ENCODE measurements at places on chromosomes 4 and X. TPM values are rescaled to one million over a fixed set of nuclear protein-coding genes. Genes with fewer than 3 reads are reported as not detected.
A peak's percentile ranks its signal among the peaks of the same experiment; 100 is the strongest.

GABRB1 gene
- not detected for total RNA-seq

MAGEB10 gene
- not detected for total RNA-seq

CYP2U1 gene
- total RNA-seq: 30.7 TPM

MAGEA1 gene
- not detected for total RNA-seq

CXorf49 gene
- not detected for total RNA-seq

CYLC1 gene
- not detected for total RNA-seq

DNA sequence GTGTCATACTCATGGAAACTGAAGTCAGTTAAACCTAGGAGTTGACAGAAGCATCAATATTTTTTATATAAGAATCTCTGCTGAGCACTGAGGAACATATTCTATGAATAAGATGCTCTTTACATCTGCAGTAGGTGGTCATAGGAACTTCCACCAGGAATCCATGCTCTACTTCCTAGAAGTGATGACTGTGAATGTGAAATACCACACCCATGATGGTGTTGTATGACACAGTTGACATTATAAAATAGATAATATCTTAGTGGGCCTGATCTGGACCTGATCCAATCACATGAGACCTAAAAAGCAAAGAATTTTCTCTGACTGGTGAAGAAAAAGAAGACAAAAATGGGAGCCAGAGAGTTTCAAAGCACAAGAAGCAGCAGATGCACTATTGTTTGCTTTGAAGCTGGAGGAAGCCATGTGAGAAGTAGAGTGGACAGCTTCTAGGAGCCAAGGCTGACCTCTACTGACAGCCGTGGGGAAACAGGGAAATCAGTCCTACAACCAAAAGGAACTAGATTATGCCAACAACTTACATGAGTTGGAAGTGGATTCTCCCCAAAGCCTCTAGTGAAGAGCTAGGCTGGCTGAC is 68.6 kb upstream of the HS3ST1 start:
- DNase-seq: peak; percentile 79

DNA sequence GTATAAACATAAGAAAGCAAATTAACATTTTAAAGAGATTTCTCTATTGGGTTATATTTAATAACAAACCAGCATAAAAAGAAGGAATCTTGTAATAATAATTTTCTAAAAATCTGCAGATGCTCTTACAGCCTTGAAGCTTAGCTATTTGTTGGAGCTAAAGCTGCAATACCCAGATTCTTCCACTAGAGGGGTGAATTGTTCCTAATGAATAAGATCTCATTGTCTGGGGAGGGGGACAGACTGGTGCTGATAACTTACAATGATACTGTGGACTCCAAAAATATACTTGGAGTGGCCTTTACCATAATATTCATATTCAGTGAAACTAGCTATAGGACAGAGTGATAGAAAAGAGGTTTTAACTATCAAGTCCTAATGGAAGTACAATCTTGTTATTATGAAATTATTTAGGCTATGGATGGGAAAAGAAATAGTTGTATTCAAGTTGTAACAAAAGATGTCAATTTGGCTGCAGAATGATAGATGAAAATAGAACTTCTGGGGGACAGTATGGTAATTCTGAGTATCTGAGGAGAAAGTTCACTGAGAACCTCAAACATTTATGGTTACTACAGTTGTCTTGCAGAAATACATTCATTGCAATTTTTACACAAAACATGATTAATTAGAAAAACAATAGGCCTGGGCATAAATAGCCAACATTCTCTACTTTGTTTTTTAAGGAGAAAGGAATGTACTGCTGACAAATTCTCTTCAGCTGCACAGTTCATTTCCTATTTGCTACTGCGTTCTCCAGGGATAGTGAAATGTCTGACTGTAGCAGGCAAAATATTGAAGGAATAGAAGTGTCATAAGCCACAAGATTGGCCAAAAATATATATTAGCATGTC is 443.3 kb downstream of the GBA3 start:
- DNase-seq: peak; percentile 8

- no peak for DNase-seq
These were observed 56.7 kb downstream of the RAPGEF2 start for GRCh38 chr4:159159611-159160010.

GRCh38 chr4:177118596-177118995 is 191.1 kb upstream of the NEIL3 start:
- peak; percentile 62 for DNase-seq

DNA sequence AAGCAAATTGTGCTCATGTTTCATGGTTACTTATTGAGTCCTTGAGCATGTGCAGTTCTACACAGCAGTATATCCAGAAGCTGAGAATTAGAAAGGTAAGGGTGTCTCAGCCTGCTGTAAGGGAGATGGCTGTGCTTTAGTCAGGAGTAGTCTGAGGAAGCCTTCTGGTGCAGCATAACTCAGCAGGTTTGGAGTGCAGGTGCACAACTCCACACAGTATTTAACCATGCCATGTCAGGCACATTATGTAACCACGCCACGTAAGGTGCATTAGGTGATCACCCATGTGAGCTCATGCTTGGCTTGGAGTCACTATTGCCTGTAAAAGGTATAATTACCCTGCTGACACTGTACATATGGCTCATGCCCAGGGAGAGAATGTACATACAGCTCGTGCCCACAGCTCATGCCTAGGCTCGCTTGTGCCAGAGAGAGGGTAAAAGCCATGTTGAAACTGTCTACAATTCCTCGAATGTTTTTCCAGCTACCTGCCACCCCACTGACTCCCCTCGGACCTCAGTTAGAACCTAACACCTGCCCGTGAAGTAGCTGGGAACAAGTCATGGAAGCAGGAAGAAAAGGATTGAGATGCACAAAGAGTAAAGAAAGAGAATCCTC is 37.8 kb downstream of the UCHL1 start:
- no peak for DNase-seq

DNA sequence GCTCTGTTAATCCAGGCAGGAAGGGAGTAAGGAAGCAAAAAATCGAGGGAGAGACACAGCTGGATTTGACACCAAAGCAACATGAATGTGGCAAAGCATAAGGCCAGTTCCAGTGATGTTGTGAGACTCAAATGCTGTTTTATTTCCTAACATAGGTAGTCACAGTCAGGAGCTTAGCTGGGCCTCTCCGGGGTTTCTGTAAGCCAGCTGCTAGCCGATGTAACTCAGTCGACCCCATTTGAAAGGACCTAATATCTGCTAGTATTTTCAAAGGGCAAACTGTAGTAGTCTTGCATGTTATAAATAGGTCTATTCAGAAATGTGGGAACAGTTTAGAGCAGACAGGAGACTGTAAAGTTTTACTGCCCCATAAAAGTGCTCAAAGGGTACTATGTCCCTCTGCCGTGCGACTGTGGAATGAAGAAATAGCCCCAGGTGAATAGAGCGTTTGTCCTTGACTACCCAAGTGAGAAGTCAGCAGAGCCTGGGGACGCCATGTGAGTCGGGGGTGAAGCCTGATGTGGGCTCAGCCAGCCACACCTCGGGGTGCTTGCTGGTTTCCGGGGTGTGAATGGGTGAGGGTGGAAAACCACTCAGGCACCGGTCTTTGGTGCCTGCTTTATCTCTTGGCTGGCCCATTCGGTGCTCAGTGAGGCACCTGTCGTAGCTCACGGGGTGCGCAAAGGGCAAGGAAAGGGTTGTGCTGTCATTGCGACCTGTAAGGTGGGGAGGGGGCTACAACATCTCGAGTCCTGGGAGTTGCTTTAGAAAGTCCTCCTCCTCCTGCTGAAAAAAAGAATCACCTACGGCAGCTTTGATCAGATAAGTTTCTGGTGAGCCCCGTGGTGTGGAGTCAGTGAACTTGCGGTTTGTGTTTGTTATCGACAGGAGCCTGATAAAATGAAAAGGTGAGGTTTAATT is 745 bp downstream of the TRIM2 start:
- no peak for DNase-seq

DNA sequence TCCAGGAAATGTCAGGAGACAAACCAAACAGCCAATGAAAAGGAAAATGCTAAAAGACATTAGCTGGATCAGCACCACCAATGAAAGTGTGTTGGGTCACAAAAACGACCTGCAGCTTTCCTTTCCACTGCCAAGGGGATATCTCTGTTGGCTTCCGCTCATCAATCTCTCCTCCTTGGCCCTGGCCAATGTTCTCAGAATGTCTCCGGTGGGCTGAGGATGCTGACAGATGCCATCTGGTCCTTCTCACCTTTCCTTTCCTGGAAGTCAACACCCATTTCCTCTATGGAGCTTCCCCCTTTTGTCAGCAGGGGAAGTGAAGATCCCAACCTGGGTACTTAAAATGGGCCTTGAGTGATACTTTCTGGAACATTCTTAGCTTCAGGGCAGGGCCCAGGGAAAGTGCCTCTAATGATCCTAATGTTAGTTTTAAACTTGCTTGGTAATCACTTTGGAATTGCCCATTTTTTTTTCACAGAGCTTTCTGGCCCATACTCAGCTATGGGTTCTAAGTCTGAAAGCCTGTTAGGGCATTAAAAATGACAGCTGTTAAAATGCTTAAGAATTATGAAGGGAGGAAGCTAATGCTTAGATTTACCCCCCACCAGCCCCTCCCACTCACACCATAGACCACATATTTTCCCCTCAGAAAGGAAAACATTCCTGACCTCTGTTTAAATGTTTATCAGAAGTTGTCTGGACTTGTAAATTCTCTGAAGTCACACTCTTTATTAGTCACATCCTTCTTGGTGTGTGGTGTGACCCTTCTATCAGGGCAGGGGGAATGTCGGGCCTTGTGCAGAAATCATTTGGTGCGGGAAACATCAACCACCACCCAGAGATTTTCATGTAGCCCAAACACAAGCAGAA is 29.2 kb downstream of the IGFBP7 start:
- DNase-seq: peak; percentile 92

DNA sequence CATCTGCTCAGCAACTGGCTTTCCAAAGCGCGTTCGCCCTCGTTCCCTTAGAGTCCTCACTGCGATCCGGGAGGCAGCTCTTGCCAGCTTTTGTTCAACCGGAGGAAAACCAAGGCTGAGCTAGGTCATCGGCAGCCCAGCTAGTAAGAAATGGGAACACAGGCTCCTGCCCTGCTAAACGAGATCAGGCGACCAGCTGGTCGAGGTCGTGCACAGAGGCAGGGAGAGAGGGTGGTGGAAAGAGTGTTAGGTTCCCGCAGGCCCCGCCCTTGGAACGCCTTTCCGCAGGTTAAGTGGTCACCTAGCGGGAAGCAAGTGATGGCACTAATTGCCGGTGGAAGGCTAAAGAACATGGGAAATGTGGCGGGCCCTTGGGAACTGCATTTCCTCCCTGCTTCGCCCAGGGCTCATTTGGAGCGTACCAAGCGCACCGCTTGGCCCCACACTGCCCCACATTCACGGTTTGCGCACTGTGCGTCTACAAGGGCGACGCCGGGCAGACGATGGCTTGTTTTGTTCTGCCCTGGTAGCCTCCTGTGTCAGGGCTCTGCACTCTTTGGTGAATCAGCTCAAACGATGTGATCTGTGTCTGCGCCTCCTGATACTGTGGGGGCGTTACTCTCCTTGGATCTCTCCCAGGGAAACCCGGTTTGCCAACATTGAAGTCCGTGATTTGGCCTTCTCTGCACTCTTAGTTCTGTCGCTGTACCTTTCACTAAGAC is 7.2 kb upstream of the PRDM8 start:
- DNase-seq: no peak

- DNase-seq: no peak
These were observed 454.2 kb downstream of the NLGN4X start for GRCh38 chrX:5774446-5774845.

- no peak for DNase-seq
These were observed 76.1 kb upstream of the LIMCH1 start for GRCh38 chr4:41461780-41462307.

DNA sequence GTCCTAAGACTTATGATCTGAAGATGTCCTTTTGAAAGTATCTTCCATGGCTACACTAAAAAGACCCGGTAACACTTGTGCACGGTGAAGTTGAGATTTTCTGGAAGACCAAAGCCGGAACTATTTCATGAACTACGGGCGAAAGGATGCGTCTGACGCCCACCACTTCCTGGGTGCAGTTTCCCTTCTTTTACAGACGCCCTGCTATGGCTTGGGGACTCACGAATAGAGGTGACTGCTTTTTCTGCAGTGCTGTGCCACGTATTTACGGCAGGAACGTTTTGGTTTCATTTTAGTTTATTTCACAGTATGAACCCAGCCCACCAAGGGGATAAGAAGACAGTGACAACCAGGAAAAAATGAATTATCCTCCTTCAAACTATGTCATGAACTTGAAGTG is 180.4 kb downstream of the AFAP1 start:
- DNase-seq: no peak

DNA sequence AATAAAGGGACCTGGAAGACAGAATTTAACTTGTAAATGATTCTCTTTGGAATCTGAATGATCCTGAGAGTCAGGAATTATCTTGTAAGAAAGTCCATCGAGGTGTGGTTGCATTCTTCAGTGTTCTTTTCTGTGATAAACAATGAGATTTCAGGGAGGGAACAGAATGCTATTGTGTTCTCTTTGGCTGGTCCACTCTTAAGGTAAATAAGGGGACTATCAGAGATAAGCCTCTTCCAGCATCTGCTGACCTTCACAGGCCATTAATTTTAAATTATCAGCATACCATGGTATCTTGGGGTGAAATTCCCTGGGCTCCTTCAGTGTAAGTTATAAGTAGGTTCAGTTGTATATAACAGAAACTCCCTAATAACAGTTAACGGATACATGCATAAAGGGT is 107.1 kb upstream of the ARHGAP24 start:
- no peak for DNase-seq

GRCh38 chrX:8813036-8813435 is 11.9 kb upstream of the FAM9A start:
- no peak for DNase-seq

GRCh38 chr4:566508-567295 is 9.4 kb downstream of the TMEM271 start:
- no peak for DNase-seq

DNA sequence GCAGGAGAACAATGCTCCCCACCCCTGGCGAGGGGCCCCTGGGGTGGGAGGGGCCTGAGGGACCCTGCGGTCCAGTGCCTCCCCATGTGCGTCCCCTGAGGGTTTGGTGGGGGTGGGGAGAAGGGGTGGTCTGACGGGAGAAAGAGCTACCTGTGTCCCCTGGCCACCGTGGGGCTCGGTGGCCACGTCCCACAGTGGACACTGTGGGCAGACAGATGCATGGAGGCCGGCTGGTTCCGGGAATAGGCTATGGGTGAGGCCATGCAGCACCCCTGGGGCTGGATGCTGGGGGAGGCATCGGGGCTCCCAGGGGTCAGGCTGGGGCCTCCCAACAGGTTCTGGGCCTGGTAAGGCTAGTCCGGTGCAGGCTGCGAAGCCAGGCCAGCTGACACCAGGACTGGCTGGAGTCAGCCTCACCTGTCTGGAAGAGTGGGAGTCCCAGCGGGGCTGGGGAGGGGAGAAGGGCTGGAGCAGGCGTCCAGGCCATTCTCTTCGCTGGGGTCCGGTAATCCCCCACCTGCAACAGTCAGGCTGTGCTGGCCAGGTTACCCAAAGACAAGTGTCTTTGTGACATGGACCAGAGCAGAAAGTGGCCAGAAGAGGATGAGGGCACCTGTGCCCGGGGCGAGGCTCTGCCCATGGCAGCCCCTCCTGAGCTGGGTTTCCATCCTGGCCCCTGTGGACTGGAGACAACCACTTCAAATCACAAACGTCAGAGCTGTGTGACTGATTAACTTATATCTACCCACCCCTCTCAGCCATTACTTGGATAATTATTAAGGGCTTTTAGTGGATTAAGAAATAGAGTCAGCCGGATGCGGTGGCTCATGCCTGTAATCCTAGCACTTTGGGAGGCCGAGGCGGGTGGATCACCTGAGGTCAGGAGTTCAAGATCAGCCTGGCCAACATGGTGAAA is 1.4 kb upstream of the FAM53A start:
- DNase-seq: no peak

- DNase-seq: no peak
These were observed 1781.7 kb upstream of the PCDH10 start for GRCh38 chr4:131367441-131367840.
